ENCODE measurements at places on chromosomes 2 and 18.

GRCh38 chr2:197359859-197360258 lies 49.3 kb upstream of the ANKRD44 start:
- DNase-seq: no peak

DNA sequence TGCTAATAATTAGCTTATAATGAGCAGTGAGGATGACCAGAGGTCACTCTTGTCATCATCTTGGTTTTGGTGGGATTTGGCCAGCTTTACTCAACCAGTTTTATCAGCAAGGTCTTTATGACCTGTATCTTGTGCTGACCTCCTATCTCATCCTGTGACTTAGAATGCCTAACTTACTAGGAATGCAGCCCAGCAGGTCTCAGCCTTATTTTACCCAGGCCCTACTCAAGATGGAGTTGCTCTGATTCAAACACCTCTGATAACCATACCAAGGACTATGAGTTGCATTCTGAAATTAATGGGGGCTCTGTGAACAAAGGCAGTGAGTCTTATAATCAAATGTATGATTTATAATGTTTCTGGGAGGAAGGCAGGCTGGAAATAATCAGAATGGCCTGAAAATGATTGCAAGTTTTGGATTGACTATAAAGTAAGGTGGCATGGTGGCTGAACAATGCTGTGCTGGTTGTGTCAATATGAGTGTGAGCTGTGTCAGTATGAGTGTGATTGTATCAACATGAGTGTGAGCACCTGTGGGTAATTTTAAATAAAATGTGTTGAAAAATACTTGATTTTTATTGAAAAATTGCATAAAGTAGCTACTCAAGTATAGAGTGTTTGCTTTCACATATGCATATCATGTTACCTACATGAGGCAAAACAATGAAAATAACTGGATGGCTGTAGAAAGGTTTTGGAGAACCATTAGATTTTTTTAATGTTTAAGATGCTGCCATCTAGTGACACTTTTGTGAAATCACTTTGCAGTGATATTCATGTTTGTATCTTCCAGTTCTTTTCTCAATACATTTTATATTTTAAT lies 103.0 kb downstream of the KYNU start:
- DNase-seq: peak; percentile 15

DNA sequence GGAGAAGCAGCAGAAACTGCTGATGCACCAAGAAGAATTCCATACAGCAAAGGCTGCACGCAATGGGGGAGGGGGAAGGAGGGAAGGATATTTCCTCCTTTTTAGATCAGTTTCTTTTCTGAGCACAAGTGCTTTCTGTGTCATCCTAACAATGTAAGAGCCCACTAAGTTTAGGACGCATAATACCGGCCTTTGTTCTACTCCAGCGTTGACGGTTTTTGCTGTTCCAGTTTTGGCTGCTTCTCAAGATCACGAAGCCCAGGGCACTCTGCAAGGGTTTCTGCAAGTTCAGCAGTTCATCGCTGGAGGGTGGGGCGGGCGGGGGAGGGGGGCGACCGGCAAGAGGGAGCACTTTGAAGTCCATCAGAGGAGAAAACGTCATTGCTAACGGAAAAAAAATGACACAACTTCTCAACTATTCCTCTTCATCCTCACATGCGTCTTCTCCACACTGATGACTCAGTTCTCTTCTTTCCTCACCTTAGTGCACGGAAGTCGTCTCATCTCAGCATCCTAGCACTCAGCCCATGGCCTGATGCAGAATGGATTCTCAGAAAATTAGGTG lies 8.7 kb downstream of the FAM178B start:
- peak; percentile 82 for DNase-seq

DNA sequence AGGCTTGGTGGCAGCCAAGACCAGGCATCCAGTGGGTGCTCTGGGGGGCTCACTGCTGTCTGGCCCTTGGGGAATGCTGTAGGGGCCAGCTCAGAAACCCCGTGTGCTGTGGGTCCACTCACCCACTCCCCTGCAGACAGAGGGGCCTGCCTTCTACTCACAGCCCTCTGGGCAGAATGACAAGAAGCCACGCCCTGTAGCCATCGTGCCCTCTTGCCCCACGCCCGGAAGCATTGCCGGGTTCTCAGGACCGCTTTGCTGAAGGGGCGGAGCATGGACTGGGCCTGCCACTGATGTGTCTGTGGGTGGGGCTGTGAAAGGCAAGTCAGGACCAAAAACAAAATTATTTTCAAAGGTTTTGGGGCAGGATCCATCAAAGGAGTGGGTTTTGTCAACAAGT lies 27.8 kb downstream of the GLI2 start:
- no peak for DNase-seq

- DNase-seq: no peak
Measured at GRCh38 chr2:13819896-13820295, 812.6 kb upstream of the LRATD1 start.

DNA sequence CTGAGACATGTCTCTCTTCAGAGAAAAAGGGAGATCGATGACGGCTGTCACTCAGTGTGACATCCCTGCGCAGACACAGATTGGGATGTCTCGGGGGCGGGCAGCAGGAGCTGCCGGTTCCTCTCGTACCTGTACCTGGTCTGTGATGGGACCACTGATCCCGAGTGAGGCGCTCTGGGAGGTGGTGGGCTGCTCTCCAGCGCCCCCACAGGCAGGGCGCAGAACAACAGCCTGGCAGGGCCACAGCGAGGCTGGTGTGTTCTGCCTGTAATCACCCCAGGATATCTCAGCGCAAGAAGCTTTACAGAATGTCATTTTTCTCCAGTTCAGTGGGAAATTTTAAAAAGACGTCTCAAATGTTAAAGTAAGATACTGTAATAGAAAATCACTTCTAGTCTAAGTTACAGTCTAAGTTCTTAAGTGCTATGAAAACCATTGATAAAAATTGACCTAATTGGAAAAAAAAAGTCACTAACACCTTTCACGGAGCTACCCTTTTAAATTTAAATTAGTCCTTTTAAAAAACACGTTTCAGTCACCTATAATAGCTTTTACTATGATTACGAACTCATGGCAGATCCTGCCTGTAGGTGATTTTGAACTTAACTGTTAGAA lies 189.8 kb downstream of the SNTG2 start:
- peak; percentile 49 for DNase-seq

- no peak for DNase-seq
Measured at GRCh38 chr2:13106302-13106701, 389.6 kb downstream of the TRIB2 start.

DNA sequence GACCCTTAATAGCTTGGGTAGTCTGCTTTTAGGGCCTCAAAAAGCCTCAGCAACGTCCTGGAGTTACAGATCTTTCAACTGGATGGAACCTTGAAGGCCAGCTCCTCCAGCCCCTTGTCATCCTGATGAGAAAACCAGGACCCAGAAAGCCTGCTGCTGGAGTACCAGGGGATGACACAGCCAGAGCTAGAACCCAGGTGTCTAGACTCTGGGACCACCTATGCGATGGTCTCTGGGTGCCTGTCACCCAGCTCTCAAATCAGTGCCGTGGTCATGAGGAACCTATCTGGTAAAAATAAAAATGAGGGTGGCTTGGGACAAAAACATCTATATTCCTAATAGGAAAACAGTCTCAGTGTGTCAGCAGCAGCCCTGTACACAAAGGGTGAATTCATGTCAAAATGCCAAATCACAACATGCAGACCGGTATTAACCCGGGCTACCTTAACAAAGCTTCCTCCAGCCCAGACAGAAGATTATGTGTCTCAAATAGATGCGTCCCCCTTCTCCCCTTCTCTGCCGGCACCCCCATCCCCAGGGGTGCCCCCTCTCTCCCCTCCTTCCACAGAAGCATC lies 28.5 kb downstream of the SMAD7 start:
- no peak for DNase-seq

Measured in HTR-8/SVneo (cell line).